ENCODE measurements at places on chromosomes 12 and 14.
A peak's percentile ranks its signal among the peaks of the same experiment; 100 is the strongest.

GRCh38 chr14:102927878-102928411 lies 5.5 kb downstream of the AMN start:
- no peak for DNase-seq

- DNase-seq: no peak
Observed at GRCh38 chr14:58048219-58048618, 103.8 kb downstream of the ARMH4 start.

DNA sequence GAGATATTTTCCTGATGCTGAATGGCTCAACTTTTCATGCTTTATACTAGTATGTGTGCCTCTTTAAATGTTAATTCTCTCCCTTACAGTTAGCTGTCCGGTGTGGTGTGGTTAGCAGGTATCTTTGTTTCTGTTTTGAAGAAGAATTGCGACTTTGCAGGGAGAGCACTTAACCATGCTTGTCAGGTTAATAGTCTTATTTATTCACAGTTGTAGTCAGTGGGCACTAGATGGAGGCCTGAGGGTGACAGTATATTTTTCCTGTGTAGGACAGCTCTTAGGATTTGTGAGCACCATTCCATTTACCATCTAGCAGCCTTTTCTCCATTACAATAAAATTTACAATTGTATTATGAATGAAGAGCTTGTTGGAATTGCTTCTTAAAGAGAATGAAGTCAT lies 34.9 kb downstream of the PDE3A start:
- DNase-seq: no peak

DNA sequence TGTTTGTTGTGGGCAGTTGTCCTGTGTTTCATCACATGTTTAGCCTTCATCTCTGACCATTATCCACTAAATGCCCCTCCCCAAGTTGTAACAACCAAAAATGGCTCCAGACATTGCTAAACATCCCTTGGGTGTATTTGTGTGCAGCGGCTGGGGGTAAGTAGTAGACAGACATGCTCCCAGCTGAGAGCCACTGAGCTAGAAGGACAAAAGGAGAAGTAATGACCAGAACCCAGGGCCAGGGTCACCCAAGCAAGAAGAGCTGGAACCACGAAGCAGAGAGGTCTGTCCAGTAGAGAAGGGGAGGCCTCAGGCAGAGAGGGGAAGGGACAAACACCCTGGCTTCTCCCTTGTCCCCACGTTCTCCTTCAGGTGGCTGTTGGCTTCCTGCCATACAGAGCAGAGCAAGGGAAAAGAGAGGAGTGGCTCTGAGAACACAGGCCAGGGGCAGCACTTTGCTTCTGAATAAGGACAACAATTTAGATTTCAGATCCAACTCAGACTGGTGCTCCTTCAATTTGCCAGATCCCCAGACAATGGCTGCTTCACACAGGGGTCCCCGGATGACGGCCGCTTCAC lies 55.2 kb downstream of the NDUFA12 start:
- DNase-seq: no peak

GRCh38 chr14:99918781-99919180 lies 125.6 kb downstream of the EML1 start:
- no peak for DNase-seq

GRCh38 chr12:12560587-12561370 lies 1.9 kb downstream of the DUSP16 start:
- no peak for DNase-seq

DNA sequence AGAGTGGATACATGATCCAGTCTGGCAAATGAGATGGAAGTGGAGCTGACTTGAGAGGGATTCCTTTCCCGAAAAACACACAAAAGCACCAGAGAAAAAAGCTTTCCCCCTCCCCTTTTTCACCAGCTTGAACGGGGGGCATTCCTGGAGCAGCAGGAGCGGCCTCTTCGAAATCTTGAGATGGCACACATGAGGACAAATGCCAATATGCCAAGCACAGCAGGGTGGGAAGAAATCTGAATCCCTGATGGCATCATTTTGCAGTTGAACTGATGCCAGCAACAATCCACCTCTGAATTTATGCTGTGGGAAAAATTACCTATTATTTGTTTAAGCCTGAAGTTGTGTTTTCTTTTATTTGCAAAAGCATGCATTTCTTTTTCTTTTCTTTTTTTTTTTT lies 29.7 kb upstream of the BICD1 start:
- no peak for DNase-seq

DNA sequence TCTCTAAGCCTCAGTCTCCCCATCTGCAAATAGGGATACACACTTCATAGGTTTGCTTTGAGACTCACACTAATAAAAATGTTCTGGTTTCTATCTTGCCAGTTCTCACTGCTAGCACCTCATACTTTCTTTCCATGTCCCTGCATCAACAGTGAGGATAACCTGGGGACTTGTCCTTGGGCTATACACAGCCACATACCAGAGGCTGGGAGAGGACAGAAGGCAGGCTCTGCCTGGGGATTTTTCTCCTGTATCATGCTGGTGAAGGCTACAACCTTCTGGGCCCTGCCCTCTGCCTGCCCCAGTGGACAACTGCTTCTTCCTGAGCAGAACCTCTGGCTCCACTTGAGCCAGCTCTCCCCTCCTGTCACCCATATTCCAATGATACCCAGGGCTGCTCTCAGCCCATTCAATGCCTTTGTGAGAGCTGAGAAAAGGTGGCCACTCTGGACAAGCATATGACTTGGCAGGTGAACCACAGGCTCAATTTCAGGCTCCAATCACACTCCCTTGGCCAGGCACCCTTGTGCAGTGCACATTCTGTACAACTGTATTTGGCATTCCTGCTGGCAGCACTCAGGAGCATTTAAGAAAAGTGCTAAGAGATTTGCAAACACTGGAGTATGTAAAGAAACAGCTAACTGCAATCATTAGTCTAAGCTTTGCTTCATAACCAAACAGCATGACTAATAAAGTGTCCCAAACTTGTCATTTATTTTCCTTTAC lies 135.8 kb upstream of the VRK1 start:
- DNase-seq: no peak

DNA sequence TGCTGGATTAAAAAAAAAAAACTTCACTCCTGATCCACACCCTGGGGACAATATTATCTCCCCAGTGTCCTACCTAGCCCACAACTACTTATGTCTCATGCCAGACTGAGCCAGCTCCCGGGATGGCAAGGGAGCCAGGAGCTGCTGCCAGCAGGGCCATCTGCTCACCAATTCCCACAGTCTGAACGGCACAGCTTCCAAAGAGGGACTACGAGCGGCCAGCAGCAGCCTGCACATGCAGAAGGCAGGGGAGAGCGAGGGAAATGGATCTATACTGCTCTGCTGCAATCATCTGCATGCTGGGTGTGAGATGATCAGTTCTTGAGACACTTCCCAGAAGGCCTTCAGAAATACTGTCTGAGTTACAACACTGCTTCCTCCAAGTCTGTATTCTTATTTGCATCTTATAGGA lies 11.1 kb downstream of the SSH1 start:
- peak; percentile 23 for DNase-seq

DNA sequence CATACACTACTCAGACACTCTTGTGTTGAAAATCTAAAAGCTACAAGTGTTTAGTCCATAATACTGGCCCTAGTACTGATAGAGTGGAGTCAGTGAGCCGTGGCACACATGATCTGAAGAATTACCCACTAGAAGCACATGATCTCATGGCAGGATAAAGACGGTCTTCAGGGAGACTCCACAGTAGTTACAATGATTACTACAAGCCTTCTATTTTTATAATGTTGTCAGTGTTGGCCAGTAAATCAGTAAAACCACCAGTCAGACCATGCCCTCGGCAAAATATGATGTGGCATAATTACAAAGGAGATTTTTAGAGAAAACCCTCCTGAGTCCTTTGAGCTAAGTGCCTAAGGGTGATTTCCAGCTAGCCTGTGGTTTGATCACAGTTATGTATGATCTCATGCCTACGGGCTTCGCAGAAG lies 114.9 kb downstream of the PDZRN4 start:
- DNase-seq: no peak

- no peak for DNase-seq
Observed at GRCh38 chr12:71686658-71687025, 760 bp downstream of the TMEM19 start.

DNA sequence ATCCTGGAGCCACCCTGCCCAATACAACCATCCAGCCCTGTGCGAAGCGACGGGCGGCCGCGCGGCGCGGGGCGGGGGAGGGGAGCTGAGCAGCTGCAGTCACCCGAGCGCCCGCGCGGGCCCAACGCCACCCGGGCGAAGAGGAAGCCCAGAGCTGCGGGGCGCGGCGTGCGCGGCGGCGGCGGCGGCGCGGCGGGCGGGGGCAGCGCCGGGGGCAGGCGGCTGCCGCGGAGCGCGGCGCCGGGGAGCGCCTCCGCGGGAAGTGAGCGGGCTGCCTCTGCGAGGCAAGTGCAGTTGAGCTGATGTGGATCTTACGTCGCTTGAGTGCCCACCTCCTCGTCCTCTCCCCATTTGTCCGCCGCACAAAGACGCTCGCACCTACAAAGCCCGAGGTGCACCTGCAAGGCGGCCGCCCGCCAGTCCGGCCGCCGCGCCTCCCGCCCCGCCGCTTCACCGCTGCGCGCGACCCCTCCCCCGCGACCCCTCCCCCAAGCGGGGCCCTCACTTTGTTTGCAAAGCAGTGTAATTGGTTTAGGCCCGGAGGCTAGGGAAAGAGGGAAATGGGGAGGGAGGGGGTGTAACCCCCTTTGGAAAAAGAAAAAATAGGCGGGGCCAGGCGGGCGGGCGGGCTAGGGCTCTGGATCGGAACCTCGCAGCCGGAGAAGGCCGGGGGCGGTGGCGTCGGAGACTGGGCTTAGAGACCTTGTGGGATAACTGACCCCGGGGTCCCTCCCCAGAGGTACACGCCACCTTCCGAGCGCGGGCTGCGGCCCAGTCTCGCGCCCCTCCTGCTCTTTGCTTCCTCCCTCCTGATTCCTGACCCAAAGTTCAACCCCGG lies at the start of the genes FOXA1 and TTC6:
FOXA1 (minus strand) TSS at position 279 of the 838 bp plus-strand sequence; CDS start at position 2, 277 bp downstream.
TTC6 (plus strand) TSS at position 659 of the 838 bp plus-strand sequence. CDS start 26,436 bp downstream, outside the sequence.
- DNase-seq: peak; percentile 95

DNA sequence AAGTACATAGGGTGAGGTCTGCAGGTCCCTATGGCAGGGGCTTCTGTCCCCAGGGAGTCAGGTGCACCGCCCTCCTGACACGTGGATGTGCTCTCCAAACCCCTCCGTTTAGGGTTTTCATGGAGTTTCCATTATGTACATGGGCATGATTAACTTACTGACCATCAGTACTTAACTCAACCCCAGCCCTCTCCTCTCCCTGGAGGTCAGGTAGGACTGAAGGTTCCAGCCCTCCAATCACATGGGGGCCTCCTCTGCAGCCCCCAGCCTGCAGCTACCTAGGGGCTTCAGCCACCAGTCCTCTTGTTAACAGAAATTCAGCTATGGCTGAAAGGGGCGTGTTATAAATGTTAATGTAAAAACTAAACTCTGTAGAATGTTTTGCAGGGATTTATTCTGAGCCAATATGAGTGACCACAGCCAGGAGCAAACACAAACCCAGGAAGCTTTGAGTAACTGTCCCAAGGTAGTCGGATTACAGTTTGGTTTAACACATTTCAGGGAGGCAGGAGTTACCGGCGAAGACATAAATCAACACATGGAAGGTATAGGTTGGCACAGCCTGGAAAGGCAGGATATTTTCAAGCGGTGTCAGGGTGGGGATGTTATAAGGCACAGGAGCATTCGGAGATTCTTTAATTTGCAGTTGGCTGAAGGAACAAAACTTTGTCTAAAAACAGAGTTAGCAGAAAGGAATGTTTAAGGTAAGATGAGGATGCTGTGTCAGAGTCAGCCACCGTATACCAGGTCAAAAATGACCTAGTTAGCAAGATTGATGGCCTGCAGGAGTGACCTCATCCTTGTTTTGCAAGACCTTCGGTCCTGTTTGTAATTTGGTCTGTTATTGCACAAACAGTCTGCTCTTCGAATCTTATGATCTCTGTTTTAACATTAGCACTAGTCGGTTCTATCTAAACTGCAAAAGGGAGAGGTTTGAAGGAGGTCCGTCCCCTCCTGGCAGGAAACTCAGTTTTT lies 75.2 kb downstream of the TNFAIP2 start:
- no peak for DNase-seq

DNA sequence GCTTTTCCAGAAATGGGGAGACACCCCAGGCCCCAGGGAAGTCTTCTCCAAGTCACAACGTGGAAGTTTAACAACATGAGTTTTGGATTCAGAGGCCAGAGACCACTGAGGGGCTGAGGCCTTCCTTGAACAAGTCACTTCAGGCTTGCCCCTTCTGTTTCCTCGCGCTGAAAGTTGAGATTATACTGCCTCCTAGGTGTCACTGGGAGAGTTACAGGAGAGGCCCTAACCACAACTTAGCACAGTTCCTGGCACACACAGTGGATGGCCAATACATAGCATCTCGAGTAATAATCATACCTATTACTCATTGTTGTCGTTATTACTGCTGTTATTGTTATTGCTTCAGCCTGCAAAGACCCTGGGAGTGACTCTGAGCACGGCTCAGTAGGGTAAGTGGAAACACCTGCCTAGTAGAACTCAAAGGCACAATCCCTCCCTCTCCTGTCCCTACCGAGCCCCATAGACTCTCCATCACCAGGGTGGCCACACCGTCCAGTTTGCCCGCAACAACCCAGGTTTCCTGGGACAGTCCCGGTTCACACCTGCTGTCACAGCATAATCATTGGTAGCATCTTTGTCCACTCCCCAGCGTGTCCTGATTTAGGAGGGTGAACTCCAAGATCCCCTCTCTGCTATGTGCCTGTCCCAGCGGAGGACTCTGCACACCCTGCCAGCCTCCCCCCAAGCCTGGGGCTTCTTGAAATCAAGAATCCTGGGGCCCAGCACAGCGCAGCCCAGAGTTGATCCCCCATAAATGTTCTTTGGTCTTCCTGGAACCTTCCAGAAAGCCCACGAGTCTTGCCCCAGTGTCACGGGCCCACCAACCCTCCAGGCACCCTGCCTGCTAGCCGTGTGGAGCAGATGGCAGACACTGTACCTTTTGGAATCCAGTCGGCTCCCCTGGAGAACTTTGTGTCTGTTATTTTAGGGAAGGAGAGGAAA lies 85.0 kb downstream of the SYNE3 start:
- DNase-seq: no peak

- DNase-seq: no peak
Observed at GRCh38 chr14:102262929-102263462, 42.0 kb downstream of the MOK start.

GRCh38 chr12:113138826-113139225 lies 3.3 kb upstream of the RASAL1 start:
- no peak for DNase-seq

DNA sequence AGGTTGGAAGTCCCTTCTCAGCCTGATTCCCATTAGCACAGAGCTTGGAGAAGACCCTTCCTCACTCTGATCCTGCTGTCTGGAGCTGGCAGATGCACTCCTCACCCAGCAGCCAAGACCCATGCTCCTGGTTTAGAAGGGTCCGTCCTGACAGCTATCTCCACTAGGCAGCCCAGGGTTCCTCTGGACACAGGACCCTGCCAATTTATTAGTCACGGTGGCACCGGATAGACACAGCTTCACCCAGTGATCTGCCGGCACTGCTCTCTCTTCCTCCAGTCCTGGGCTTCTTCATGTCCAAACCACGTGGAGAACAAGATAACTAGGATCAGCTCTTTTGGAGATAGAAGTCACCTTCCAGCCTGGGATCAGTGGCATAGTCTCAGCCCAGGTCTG lies 26.2 kb upstream of the TCL1B start:
- no peak for DNase-seq

- DNase-seq: no peak
Observed at GRCh38 chr14:100534528-100535286, 52.5 kb downstream of the BEGAIN start.

Measured in NCI-H1092 (cell line).